Neural crest cell (in vitro differentiated cells): ENCODE measurements at places on chromosomes 2 and 18. TPM values are rescaled to one million over a fixed set of nuclear protein-coding genes. Genes with fewer than 3 reads are reported as not detected.
A peak's percentile ranks its signal among the peaks of the same experiment; 100 is the strongest.

- H3K4me1 ChIP-seq, result no peaks in the 10 kb centered on the region
- peaks cover 16% of the 10 kb centered on the region for H3K36me3 ChIP-seq
- no peak overlapping the region for H3K4me3 ChIP-seq
Observed at GRCh38 chr18:54303408-54303807, 34.1 kb downstream of the POLI start.

- no peak for DNase-seq
- no peak overlapping the region for H3K27ac ChIP-seq
- peaks cover 2% of the 10 kb centered on the region for H3K27me3 ChIP-seq
- H3K36me3 ChIP-seq, result no peaks in the 10 kb centered on the region
Observed at GRCh38 chr18:54616220-54616848, 25.3 kb downstream of the DYNAP start.

DNA sequence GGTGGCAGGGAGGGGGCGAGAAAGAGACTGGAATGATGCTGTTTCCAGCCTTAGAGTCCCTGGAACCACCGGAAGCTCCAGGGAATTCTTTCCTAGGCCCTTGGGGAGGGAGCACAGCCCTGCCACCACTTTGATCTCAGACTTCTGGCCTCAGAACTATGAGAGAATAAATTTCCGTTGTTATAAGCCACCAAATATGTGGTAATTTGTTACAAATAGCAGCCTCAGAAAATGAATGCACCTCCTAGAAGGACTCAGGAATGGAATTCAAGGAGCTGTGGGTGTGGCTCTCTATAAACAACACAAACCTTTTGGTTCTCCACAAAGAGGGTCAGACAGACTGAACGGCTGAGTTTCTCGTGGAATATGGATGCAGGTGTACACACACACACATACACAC lies 144.5 kb downstream of the ACKR3 start:
- peaks cover 48% of the 10 kb centered on the region for H3K4me1 ChIP-seq
- H3K36me3 ChIP-seq, result no peaks in the 10 kb centered on the region
- peaks cover 16% of the 10 kb centered on the region for H3K27me3 ChIP-seq
- DNase-seq, result no peak

- no peaks in the 10 kb centered on the region for H3K27me3 ChIP-seq
- no peaks in the 10 kb centered on the region for H3K4me1 ChIP-seq
- DNase-seq, result no peak
- no peak overlapping the region for H3K27ac ChIP-seq
- no peak overlapping the region for H3K4me3 ChIP-seq
Observed at GRCh38 chr2:184419744-184420143, 178.6 kb upstream of the ZNF804A start.

Gene RFX8
- total RNA-seq, result 0.44 and 0.48 TPM in 2 replicates

GRCh38 chr2:113977660-113978523 lies 88.0 kb downstream of the ACTR3 start:
- H3K36me3 ChIP-seq, result peaks cover 12% of the 10 kb centered on the region
- H3K27me3 ChIP-seq, result no peaks in the 10 kb centered on the region
- peak overlapping the region; percentile 58 for H3K27ac ChIP-seq

- H3K4me3 ChIP-seq, result no peak overlapping the region
- H3K36me3 ChIP-seq, result no peaks in the 10 kb centered on the region
- peaks cover 22% of the 10 kb centered on the region for H3K4me1 ChIP-seq
- no peaks in the 10 kb centered on the region for H3K27me3 ChIP-seq
- DNase-seq, result no peak
- no peak overlapping the region for H3K27ac ChIP-seq
Observed at GRCh38 chr2:45908316-45909170, 257.1 kb downstream of the PRKCE start.

Gene LYG2
- not detected in 2 replicates for total RNA-seq

Gene PXDN
- total RNA-seq, result 217 and 218 TPM in 2 replicates

GRCh38 chr2:96320326-96320725 lies 4.8 kb upstream of the ITPRIPL1 start:
- peaks cover 48% of the 10 kb centered on the region for H3K4me1 ChIP-seq
- DNase-seq, result no peak
- H3K27me3 ChIP-seq, result peaks cover 44% of the 10 kb centered on the region
- peak overlapping the region; percentile 87 for H3K4me3 ChIP-seq
- no peak overlapping the region for H3K27ac ChIP-seq

- peaks cover 3% of the 10 kb centered on the region for H3K27me3 ChIP-seq
- H3K36me3 ChIP-seq, result no peaks in the 10 kb centered on the region
- no peak for DNase-seq
- no peak overlapping the region for H3K4me3 ChIP-seq
- H3K27ac ChIP-seq, result no peak overlapping the region
- H3K4me1 ChIP-seq, result no peaks in the 10 kb centered on the region
Observed at GRCh38 chr2:88429929-88430328, 22.6 kb downstream of the FOXI3 start.

Gene OR6B2
- total RNA-seq, result not detected in 2 replicates

- H3K27me3 ChIP-seq, result no peaks in the 10 kb centered on the region
- no peak overlapping the region for H3K4me3 ChIP-seq
- DNase-seq, result no peak
- no peaks in the 10 kb centered on the region for H3K36me3 ChIP-seq
Observed at GRCh38 chr2:19543663-19544383, 185.4 kb upstream of the OSR1 start.

GRCh38 chr2:41061356-41061755 lies 609.5 kb upstream of the SLC8A1 start:
- no peak overlapping the region for H3K27ac ChIP-seq
- no peaks in the 10 kb centered on the region for H3K27me3 ChIP-seq
- no peak for DNase-seq
- no peaks in the 10 kb centered on the region for H3K4me1 ChIP-seq
- H3K36me3 ChIP-seq, result no peaks in the 10 kb centered on the region
- H3K4me3 ChIP-seq, result no peak overlapping the region

DNA sequence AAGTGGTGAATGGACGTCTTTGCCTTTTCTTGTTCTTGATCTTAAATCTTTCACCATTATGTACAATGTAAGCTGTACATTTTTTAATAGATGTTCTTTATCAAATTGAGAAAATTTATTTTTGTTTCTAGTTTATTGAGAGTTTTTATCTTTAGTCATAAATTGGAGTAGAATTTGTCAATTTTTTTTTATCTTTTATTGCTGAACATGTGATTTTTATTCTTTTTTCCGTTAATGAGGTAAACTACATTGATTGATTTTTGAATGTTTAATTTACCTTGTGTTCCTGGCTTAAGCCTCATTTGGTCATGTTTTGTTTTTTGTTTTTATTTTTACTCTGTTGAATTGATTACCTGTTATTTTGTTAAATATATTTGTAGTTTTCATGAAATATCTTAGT lies 19.7 kb downstream of the KIAA1328 start:
- no peak overlapping the region for H3K4me3 ChIP-seq
- H3K36me3 ChIP-seq, result peaks cover 22% of the 10 kb centered on the region
- DNase-seq, result no peak
- H3K27me3 ChIP-seq, result no peaks in the 10 kb centered on the region
- H3K27ac ChIP-seq, result no peak overlapping the region

DNA sequence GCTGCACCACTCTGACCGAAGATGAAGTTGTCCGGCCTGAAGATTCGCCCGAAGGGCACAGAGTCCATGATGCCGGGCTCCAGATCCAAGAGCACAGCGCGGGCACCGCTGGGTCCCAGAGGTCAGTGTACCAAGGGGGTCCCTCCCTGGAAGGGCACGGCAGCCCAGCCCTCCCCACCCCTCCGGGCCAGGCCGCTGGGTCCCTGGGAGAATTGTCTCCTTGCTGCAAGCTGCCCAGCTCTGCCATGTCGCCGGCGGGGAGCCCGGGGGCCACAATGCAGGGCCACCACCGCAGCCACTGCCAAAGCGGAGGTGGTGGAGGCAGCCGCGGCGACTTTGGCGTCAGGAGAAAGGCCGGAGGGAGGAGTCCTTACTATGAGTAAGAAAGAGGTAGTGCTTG lies 189.5 kb upstream of the CYRIA start:
- no peak overlapping the region for H3K4me3 ChIP-seq
- no peaks in the 10 kb centered on the region for H3K36me3 ChIP-seq
- DNase-seq, result no peak
- H3K4me1 ChIP-seq, result no peaks in the 10 kb centered on the region
- H3K27ac ChIP-seq, result no peak overlapping the region

Gene RTP5
- not detected in 2 replicates for total RNA-seq

GRCh38 chr18:1488394-1488793 lies 583.7 kb downstream of the ADCYAP1 start:
- H3K27ac ChIP-seq, result no peak overlapping the region
- H3K36me3 ChIP-seq, result no peaks in the 10 kb centered on the region
- no peaks in the 10 kb centered on the region for H3K4me1 ChIP-seq
- H3K4me3 ChIP-seq, result no peak overlapping the region

GRCh38 chr2:8537562-8538155 lies 144.2 kb upstream of the ID2 start:
- no peak overlapping the region for H3K27ac ChIP-seq
- H3K36me3 ChIP-seq, result no peaks in the 10 kb centered on the region
- peaks cover 21% of the 10 kb centered on the region for H3K4me1 ChIP-seq
- no peaks in the 10 kb centered on the region for H3K27me3 ChIP-seq

DNA sequence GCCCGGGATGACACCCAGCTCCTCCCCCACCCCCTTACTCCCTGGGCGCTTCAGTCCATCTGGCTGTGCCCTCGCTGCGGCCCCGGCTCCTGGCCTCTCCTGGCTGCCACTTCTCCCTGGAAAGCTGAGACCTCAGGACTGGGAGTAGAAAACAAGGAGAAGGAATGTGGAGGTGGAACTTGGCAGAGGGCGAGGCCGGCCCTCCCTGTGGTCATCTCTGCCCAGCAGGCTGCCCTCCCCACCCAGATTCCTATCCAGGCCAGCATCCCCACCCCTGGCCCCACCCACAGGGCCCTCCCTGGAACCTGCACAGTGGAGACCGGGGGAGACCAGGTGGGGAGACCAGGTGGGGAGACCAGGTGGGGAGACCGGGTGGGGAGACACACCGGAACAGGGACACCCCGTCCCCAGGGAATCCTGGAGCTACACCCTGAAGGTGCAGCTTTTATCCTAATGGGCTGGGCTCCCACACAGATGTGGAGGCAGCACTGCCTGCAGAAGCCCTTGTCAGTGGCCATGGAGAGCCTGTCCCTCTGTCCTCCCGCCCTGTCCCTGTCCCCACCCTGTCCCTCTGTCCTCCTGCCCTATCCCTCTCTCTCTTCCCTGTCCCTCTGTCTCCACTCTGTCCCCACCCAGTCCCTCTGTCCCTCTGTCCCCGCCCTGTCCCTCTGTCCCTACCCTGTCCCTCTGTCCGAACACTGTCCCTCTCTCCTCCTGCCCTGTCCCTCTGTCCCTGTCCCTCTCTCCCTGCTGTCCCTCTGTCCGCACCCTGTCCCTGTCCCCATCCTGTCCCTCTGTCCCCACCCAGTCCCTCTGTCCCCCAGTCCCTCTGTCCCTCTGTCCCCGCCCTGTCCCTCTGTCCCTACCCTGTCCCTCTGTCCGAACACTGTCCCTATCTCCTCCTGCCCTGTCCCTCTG lies 157.1 kb downstream of the PXDN start:
- H3K27ac ChIP-seq, result no peak overlapping the region
- no peaks in the 10 kb centered on the region for H3K27me3 ChIP-seq
- H3K4me3 ChIP-seq, result no peak overlapping the region
- H3K36me3 ChIP-seq, result no peaks in the 10 kb centered on the region

- no peaks in the 10 kb centered on the region for H3K27me3 ChIP-seq
- H3K27ac ChIP-seq, result no peak overlapping the region
- no peak for DNase-seq
- H3K36me3 ChIP-seq, result peaks cover 18% of the 10 kb centered on the region
Observed at GRCh38 chr2:222569826-222570225, 86.1 kb downstream of the FARSB start.
